ENCODE measurements at places on chromosomes 1 and 21.

DNA sequence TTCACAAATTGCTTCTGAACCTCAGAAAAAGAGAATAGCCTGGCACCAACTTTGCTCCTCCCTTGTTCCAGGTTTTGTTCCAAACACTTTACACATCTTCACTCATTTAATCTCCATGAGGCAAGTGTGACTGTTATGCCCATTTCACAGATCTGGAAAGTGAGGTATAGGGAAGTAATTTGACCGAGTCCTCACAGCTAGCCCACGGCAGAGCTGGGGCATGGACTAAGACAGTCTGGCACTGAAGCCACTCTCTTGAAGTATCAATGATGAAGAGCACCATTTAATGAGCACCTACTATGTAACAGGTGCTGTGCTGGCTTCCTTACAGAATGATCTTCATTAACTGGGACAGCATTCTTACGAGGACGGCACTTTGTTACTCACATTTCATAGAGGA is 19.0 kb downstream of the C1QB start:
- no peak for DNase-seq

GRCh38 chr1:232630894-232631195 is 912 bp upstream of the SIPA1L2 start:
- DNase-seq = no peak

GRCh38 chr1:162916407-162916806 is 55.4 kb upstream of the CCDC190 start:
- DNase-seq = no peak

GRCh38 chr1:114710360-114710759 is 6.2 kb downstream of the NRAS start:
- no peak for DNase-seq

DNA sequence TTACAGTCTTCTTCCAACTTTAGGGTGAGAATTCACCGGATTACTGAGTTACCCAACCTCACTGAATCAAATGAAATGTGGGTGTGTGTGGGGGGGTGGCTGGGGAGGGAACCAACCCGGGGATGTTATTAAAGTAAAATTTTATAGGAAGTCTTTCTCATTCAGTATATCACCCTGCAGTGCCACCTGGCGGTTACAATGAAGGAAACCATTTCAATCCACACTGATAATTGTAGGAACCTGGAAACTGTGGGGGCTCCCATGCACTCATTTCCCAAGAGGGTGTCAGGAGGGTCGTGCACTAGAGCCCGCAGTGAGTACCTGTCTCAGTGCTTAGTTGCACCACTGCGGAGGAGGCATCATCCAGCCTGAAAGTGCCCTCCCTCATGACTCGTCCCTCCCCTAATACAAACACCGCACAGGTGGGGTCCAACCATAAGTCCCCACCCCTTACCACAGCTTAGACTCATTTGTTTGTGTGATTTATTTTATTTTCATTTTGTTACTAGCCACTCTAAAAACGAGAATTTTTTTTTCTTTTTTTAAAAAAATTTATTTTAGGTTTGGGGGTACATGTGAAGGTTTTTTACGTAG is 29.1 kb upstream of the IGSF5 start:
- peak; percentile 23 for DNase-seq

DNA sequence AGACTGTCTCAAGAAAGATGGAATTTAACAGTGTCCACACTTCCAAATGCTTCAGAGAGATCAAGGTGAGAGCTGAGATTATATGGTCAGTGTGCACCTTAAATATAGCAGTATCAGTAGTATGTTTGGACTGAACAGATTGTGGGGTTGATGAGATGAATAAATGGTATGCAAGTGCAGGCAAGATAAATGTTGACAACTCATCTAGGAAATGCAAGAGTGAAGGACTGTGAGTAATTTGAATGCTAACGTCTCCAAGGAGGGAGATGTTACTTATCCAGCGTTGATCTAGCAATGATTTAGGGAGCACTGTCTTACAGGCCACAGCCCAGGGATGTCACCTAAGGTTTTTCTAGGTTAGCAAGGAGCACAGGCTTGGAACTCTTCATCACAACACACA is 170.7 kb upstream of the GALNT2 start:
- DNase-seq = no peak

- DNase-seq = no peak
Measured at GRCh38 chr1:167790117-167790516, 68.3 kb downstream of the MPZL1 start.

GRCh38 chr1:245748240-245748639 is 593.5 kb downstream of the KIF26B start:
- DNase-seq = no peak

DNA sequence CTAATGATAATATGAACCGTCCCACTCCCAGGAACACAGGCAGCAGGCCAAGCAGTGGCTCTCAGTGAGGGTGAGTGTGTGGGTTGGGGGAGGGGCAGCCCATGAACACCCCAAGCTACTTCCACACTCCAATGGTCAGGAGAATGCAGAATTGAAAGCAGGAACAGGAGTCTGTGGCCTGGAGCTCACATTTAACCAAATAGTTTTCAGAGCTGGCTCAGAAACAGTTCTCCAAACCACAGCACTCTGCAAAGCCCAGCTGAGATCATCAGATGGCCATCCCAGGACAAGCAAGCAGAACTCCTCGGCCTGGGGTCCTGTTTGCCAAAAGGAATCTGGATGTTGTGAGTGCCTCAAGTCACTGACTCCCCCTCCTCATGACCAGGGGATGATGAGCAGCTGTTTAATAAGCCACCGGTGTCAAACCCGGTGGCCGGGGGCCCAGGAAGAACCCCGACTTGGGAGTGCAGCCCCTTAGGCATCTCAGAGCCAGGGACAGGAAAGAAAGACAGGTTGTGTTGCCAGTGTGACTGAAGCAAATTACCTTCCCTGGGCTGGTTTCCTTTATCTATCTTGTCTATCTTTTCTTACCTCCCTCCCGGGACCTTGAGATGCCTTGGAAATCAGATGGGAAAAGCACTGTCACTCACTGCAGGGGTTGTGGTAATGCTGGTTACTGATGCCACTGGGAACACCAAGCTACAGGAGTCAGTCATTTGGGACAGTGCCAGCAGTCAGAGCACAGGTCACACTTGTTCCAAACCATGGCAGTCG is 20.4 kb downstream of the DEGS1 start:
- no peak for DNase-seq

- no peak for DNase-seq
Measured at GRCh38 chr1:84010136-84010535, 11.2 kb upstream of the TTLL7 start.

- DNase-seq = no peak
Measured at GRCh38 chr1:113868387-113869083, 3.0 kb downstream of the PTPN22 start.

GRCh38 chr1:200366577-200367253 is 43.1 kb downstream of the ZNF281 start:
- no peak for DNase-seq

- DNase-seq = no peak
Measured at GRCh38 chr1:31666263-31666963, 21.7 kb upstream of the PEF1 start.

All from GM10248 (cell line).